Caco-2 (cell line): ENCODE measurements at places on chromosomes 7 and 10.

DNA sequence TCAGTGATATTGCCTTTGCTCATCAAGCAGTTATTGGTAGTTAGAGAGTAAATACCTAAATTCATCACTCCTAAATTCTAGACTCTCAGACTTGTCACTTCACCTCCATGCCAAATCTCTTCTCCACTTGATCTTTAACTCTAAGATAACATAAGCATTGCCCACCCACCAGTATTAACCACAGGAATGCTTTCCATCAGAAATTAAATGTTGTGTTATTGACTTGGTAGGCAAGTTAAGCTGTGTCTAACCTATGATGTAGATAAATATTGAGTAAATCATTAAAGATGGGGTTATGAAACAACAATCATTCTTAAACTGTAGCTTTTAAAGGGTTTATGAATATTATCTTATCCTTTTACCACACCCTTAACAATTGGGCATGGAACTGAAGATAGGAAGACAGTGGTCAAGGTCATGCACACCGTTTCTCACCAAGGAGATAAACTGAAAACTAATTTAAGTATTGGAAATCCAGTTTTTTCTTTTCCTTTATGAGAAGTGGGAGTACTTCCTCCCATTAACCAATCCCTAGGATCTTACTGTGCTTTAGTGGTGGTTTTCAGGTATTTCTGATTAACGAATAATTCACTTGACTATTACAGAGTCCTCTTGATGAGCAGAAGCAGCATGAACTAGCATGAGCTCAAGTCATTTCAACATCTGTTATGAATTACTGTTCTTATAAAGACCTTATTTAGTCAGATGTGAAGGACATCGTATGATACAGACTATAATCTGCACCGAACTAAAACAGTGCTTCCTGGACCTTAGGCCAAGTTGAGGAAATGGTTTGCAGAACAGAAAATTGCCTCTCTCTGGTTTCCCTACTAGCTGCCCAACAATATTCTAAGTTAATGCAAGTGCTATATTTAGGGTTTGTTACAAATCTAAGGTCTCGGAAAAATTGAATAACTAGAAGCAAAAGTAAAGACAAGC lies 142.0 kb downstream of the LCOR start:
- no peak for DNase-seq

GRCh38 chr7:120521761-120522737 lies 249.1 kb downstream of the KCND2 start:
- DNase-seq = no peak

- DNase-seq = peak; percentile 15
These were observed 216.9 kb downstream of the POLR1F start for GRCh38 chr7:19491821-19492452.

- no peak for DNase-seq
These were observed 19.1 kb downstream of the FAM3C start for GRCh38 chr7:121376979-121377378.

DNA sequence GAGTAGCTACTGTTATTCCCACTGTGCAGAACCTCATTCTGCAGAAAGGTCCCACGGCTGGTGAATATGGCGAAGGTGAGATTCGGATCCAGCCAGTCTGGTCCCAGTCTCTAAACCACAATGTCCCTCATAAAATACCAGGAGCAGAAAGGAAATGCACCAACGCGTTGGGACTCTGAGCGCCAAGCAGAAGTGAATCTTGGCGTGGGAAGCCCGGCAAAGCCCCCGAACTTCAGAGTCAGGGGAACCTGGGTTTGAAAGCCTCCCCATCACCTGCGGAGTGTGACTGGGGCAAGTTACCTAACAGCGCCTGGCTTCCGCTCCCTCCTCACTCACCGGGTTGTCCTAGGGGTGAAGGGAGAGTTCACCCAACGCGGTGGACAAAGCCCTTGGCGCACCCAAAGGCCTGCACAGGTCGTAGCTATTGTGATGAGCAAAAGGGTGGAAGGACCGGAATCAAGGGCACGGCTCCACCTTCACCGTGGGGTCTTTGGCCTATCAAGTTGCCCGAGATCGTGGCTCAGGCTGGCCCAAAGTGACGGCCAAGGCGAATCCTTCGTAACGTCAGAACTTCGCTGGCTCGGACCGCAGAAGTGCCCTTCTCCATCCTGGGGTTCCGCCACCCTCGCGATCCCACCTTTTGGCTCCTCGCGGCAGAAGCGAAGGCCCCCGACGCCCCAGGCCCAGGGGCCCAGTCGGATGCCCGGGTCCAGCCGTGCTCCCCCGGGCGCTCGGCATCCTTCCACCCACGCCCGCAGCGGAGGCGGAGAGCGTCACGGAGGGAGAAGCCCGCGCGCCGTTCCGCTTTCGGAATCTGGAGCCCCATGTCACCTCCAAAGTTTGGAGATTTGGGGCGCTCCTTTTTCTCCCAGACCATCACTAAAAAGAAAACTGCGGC lies 811 bp downstream of the RGS10 start:
- DNase-seq = peak; percentile 3

- no peak for DNase-seq
These were observed 23.6 kb downstream of the GNA12 start for GRCh38 chr7:2820508-2820934.

GRCh38 chr10:97163181-97163580 lies 22.6 kb downstream of the SLIT1 start:
- DNase-seq = no peak

- no peak for DNase-seq
These were observed 31.2 kb upstream of the UMAD1 start for GRCh38 chr7:7609330-7609729.

GRCh38 chr7:100879685-100880261 lies 4.9 kb downstream of the SRRT start:
- DNase-seq = no peak

DNA sequence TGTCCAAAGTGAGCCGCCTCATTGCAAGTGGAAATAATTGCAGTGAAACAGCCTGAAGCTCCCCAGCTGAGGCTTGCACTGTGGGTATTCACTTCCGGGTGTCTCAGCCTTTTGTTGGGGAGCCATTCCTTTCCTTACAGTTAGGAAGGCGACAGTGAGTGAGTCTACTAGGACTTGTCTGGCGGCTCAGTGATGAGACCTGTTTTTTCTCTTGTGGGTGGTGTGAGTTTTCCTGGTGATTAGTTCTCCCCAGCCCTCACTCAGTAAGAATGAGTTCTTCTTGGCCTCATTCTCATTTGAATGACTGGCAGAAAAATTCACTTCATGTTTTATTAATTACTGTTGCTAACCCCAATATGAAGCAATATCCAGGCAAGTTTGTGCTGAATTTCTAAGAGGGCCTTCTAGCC lies 2.6 kb downstream of the PGAM1 start:
- DNase-seq = no peak

GRCh38 chr10:32411797-32412498 lies 34.0 kb upstream of the CCDC7 start:
- no peak for DNase-seq

DNA sequence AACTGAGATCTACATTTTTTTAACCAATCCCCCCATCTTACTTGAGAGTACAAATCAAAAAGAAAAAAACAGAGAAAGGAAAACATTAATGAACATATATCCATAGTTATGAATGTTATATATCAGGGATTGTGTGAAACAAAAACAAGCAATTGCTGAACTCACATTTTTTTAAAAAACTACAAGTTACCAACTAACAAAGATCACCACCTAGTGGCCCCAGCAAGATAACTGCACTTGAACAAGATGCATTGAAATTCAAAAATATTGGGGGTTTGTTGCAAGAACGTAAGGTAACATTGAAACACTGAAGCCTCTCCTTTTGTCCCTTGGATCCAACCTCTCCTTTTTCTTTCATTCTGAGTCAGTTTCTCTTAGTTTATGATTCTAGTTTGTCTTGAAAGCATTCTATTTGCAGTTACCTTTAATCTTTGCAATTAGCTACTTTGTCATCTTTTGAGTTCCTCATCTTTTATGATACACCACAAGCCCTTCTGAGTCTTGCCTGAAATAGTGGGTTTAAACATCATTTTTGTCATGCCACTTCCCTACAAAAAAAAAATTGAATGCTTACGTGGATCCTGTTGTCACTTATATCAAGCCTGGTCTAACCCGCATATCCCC lies 87.3 kb upstream of the TES start:
- DNase-seq = peak; percentile 44

GRCh38 chr10:46524472-46525176 lies 31.8 kb downstream of the GPRIN2 start:
- DNase-seq = peak; percentile 65

- no peak for DNase-seq
These were observed 142.0 kb downstream of the GRK5 start for GRCh38 chr10:119349341-119349740.

DNA sequence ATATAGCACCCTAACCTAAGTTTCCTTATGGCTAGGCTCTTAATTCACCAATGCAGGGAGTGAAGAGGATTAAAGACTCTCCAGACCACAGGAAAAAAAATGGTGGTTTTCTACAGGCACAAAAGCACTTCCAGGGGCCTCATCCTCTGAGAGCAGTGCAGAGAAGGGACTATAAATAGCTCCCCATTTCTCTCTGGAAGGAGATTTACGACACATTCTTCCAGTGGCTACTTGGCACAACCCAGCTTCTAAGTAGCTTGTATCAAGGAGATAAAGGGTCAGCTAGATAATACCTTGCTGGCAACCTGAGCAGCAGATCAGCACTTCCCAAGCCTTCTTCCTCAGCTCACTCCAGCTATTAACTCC lies 73.5 kb downstream of the CRPPA start:
- no peak for DNase-seq

- DNase-seq = no peak
These were observed 40.2 kb downstream of the TCERG1L start for GRCh38 chr10:131271195-131271880.

DNA sequence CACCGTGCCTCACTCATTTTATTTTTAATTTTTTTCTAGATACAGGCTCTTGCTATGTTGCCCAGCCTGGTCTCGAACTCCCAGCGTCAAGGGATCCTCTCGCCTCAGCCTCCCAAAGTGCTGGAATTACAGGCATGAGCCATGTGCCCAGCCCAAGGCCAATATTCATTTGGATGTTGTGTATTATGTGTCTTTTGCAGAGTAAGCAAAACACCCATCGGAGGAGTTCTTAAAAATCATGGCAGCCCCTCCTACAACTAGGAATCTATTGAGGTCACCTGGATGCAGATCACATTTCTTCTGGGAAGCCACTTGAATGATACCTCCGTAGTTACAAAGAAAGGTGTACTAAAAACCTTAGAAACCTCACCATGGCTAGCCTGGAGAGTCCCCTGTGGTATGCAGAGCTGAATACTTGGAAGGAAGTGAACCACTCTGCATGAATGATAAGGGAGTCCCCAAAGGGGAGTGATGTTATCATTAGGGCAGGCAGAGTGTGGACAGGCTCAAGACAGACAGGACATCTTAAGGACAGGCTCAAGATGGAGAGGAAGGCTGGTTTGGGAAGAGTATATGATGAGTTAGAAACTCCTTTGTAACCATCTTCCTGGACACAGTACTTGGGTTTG lies 185.7 kb downstream of the TAX1BP1 start:
- no peak for DNase-seq

DNA sequence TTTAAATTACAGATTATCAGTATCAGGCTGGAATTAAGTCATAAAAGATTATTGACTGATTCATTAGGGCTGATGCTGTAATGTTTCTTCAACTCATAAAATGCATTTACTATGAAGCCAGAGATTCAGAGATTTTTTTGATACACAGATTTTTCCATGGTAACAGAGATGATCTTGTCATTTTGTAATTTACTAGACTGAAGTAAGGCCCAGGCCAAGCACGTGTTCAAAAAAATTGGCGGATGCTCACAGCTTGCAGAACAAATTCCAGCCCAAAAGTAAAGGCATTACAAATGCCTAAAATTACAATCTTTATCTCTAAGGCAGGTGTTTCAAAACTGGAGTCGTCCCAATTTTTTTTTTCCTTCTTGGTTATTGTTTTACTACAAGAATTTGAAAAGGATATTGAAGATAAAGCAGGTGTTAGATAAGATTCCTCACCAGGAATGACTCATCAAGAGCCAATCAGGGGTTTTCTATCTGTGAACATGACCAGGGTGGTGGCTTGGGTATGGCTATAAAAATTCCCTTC lies 78.4 kb upstream of the MEOX2 start:
- peak; percentile 80 for DNase-seq

DNA sequence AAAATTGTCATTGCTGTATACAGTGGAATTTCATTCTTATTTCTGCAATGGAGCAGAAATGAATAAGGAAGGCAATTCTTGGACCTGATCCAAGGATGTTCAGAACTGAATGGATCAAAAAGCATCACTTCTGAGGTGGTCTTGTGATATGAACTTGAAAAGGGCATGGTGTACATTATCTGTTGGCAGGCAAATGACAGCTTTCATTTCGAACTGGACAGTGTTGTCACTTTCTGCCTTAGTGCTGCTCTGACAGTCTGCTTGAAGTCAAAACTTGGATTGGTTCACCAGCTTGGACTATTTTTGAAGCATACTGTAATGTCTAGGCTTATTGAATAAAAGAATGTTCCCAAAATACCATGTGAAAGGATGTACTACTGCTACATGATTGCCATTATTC lies 52.0 kb downstream of the VCL start:
- no peak for DNase-seq

DNA sequence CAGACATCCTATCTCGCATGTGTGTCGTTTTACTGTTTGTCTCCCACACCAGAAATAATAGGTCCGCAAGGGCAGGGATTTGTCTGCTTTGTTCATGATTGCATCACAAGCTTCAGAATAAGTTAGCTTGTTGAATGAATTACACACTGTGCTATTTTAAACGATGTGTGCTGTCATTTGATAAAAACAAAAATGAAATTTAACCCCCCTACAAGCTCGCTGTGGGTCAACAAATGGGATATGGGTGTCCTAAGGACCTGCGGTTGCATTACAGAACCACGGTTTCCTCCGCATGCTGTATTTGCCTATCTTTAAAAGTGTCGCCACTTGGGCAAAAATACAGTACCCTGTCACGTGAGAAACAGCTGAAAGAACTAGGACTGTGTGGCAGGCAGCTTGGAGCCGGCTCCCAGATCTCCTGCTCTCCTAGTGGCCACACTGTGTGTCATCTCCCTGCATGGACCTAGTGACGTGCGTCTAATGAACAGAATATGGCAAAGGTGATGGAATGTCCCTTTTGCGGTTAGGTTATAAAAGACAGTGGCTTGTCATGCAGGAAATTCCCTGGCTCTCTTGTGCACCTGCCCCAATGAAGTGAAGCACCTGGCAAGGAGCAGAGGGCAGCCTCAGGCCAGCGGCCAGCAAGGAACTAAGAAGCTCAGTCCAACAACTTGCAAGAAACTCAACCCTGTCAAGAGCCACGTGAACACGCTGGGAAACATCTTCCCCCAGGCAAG lies 32.9 kb upstream of the CRYGN start:
- no peak for DNase-seq

DNA sequence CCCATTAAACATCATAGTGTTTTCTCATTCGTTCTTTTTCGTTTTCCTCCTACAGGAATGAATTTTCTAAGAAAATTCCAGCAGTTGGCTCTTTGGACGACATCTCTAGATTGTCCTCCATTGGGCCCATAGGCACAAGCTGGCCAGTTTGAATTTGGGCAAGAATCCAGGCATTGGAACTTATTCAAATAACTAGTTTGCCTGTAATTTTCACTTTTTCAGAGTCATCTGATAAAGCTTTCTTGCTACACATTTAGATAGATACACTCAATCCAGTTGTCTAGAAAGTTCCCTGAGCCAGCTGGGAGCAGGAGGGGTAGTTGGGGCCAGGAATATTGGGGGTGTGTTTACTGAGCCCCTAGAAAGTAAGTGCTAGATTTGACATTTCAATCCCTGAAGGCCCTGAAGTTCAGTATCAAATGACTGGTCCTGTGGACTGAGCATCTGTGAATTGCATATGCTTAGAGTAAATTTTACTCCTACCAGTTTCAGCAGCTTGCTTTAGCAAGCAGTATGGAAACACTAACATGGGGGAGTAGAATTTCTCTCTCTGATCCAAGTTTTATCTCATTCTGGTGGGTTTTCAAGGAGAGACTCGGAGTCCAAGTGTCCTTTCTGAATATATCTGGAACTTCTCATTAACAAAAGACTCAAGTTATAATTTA lies 5.2 kb downstream of the EGFR start:
- no peak for DNase-seq
